ENCODE measurements at places on chromosomes 13 and 19.

- DNase-seq, result no peak
Observed at GRCh38 chr19:6212403-6213265, 67.1 kb downstream of the MLLT1 start.

- no peak for DNase-seq
Observed at GRCh38 chr19:33175156-33175782, 18.9 kb upstream of the LRP3 start.

DNA sequence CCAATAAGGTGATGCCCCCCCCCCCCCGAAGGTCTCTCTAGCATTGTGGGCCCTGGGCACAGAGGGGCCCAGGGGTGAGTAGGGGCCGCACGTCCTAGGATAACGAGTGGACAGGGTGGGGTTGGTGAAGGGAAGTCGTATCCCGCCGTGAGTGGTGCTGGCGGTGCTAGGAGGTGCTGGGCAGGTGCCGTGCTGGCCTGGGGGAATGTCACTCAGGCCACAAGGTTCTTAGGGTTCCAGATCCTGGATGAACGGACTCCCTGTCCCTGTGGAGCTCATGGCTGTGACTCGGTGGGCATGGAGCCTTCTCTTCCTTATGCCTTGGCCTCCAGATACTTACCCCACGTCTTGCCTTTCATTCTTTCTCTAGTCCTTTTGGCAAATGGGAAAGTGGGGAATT lies 157.4 kb upstream of the SOX1 start:
- DNase-seq, result no peak

GRCh38 chr13:21243045-21243897 lies 66.8 kb downstream of the MRPL57 start:
- no peak for DNase-seq

DNA sequence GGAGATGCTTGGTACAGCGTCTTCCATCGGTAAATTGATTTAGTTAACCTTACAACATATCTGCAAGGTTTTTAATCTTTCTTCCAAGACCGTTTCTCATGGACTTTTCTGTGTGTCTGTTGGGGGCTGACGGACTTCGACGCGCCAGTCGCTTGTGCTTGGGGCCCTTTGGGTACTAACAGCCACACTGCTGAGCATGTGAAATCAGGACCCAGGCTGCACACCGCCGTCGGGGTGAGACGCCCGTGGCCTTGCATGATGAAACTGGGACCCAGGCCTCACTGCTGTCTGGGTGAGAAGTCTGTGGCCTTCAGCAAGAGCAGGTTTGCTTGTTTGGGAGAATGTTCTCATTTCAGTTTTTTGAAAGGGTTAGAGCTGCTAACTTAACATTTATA lies 9.8 kb downstream of the ATP4B start:
- DNase-seq, result no peak

- no peak for DNase-seq
Observed at GRCh38 chr13:96519380-96519779, 429.5 kb downstream of the HS6ST3 start.

Measured in activated gamma-delta T cell treated with Interleukin-2 at 50 U/mL for 16 hours (primary cell).